Skeletal muscle cell (primary cell): ENCODE measurements at places on chromosomes 13 and 19.
A peak's percentile ranks its signal among the peaks of the same experiment; 100 is the strongest.

- DNase-seq = no peak
Observed at GRCh38 chr19:33290082-33290815, 12.1 kb downstream of the CEBPA start.

- peak; percentile 14 for DNase-seq
Observed at GRCh38 chr13:41019011-41019487, at the start of gene ELF1. Gene ELF1 (minus strand): TSS chr13:41019316. CDS start chr13:40982054, 37,262 bp downstream.

- DNase-seq = no peak
Observed at GRCh38 chr13:97834250-97834649, 119.2 kb upstream of the IPO5 start.

DNA sequence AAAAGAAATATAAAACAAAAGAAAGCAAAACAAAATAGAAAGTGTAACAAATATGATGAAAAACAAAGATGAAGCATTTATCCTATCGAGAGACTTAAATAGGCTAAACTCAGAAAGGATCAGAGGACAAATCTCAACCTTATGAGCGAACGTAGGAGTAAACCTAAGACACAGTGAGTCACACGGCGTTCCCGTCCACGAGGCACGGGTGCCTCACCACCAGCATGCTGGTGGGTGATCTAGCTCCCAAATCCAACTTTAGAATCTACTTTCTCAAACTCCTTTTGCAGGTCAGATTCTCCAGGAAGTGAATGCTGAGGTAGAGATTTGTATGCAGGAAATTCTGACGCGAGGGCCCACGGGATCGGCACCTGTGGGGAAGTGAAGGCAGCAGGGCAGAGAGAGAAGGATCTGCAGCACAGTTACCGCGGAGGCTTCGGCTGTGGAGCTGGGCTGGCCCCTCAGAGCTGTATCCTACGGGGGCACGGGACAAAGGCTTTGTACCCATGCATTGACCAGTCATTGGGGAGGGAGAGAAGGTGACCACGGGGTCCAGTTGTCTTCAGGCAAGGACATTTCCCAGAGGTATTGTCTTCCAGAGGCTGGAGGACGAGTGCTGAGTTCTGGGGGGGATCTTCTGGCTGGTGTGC lies 7.5 kb upstream of the MIER2 start:
- DNase-seq = no peak

GRCh38 chr13:50509771-50510441 lies 333.6 kb downstream of the DLEU7 start:
- DNase-seq = no peak

GRCh38 chr19:11464333-11465265 lies 16.2 kb downstream of the ELAVL3 start:
- DNase-seq = no peak

DNA sequence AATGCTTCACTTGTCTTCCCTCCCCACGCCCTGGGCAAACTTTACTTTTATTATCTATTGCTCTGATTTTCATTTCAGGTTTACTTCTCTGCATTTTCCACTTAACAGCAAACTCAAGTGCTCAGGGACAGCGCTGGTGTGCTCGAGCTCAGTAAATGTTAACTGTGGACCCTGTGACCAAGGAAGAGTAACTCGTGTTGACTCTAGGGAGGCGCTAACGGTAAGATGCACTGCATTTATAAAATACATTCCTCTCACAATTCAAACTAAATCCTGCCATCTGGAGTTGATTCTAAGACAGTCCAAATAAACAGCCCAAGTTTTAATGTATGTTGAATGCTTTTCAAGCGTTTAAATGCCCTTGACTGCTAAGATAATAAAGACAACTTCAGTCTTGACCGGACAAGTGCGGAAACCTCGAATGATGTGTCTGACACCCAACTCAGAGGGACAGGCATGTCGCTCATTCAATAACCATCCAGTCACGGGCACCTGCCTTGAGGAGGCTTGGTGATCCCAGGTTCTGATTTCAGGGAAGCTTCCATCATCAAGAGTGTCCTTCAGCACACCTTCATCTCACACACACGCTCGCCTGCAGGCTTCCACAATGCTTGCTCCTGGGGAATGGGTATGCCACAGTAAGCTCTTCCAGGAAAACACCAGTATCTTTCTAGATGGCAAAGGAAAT lies 93.2 kb downstream of the STK24 start:
- DNase-seq = no peak

GRCh38 chr13:41678249-41678648 lies 220.9 kb downstream of the RGCC start:
- DNase-seq = no peak

DNA sequence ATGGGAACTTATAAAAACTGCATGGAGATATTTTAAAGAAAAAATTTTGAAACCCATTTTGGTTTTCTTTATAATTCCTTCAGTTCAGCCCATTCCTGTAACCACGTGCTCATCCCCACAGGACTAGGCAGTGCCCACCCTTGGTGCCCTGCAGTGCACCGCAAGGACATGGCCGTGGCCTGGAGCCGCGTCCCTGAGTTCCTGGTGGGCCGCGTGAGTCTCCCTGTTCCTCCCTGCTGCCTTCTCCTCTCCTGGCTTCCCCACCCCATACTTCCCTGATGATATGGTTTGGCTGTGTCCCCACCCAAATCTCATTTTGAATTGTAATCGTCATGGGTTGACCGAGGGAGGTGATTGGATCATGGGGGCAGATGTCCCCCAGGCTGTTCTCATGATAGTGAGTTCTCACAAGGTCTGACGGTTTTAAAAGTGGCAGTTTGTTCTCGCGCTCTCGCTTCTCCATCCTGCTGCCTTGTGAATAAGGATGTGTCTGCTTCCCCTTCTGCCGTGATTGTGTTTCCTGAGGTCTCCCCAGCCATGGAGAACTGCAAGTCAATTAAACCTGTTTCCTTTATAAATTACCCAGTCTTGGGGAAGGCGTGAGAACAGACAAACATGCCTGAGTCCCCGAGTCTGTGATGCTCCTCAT lies 31.6 kb upstream of the TFDP1 start:
- DNase-seq = no peak

GRCh38 chr19:1182727-1183126 lies 8.7 kb upstream of the SBNO2 start:
- no peak for DNase-seq

GRCh38 chr13:110421061-110421460 lies 114.0 kb downstream of the COL4A2 start:
- no peak for DNase-seq

DNA sequence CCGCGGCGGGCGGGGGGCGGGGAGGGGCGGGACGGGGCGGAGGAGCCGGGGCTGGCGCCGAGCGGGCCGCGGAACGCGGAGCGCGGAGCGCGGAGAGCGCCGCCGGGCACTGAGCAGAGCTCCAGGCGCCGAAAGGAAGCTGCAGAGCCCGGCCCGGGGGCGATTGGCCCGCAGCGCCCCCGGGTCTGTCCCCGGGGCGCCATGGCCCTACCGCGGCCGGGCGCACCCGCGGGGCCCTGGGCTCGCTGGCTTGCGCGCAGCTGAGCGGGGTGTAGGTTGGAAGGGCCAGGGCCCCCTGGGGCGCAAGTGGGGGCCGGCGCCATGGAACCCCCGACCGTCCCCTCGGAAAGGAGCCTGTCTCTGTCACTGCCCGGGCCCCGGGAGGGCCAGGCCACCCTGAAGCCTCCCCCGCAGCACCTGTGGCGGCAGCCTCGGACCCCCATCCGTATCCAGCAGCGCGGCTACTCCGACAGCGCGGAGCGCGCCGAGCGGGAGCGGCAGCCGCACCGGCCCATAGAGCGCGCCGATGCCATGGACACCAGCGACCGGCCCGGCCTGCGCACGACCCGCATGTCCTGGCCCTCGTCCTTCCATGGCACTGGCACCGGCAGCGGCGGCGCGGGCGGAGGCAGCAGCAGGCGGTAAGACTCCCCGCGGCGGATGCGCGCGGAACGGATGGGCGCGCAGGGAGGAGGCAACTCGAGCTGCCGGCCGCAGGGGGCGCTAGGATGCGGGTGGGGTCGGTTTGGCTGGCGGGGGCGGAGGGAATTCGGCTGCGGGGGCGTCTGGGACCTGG lies at the start of gene PDE4A:
Gene PDE4A, plus strand, starts transcription at position 95 of the 796 bp plus-strand sequence. Its CDS starts 227 bp downstream, at position 322.
- no peak for DNase-seq

DNA sequence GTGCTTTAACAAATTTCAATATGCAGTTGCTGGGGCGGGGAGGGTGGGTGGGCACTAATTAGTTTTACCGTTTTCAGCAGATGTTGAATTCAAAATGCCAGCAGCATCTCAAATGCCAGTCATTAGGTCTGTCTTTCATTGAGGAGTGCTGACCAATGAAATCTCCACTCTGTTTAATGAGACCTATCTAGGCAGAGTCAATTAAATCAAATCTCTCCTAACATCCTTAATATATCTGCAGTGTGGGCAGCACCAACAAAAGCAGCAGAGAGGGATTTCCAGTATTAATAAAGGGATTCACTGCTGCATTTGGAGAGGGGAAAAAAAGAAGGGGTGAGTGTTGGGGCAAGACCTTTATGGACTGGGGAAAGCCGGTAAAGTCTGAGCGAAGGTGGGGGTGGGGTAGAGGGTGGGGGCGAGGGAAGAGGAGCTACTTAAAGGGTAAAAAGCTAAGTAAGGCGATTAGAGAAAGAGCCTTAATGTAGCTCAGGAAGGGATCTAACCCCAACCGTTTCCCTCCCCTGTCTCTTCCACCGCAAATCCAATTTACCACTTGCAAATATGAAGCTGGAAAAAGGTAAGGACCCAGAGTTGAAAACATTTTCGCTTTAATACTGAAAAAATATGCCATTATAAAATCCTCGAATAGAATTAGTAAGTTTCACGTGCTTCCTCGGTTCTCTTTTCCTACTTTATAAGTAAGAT lies 4.5 kb downstream of the SLITRK1 start:
- DNase-seq = no peak

- no peak for DNase-seq
Observed at GRCh38 chr19:58212336-58213074, 16.2 kb upstream of the ZNF544 start.

GRCh38 chr13:69997061-69997460 lies 110.6 kb upstream of the ATXN8OS start:
- no peak for DNase-seq

- DNase-seq = no peak
Observed at GRCh38 chr13:37011002-37011401, 10.4 kb downstream of the EXOSC8 start.

DNA sequence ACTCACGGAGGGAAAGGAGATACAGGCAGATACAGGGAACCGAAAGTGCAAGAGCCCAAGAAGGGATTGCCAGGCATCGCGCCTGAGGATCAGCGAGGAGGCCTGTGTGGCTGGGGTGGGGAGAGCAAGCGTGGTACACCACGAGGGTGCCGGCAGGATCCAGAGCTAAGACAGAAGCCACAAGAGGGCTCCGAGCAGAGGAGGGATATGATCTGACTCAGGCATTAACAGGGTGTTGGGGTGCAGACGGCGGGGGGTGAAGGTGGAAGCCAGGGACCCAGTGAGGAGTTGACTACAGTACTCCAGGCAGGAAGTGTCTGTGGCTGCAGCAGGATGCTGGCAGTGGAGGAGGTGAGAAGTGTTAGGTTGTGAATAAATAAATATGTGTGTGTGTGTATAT lies 5.4 kb upstream of the PPP1R37 start:
- no peak for DNase-seq

DNA sequence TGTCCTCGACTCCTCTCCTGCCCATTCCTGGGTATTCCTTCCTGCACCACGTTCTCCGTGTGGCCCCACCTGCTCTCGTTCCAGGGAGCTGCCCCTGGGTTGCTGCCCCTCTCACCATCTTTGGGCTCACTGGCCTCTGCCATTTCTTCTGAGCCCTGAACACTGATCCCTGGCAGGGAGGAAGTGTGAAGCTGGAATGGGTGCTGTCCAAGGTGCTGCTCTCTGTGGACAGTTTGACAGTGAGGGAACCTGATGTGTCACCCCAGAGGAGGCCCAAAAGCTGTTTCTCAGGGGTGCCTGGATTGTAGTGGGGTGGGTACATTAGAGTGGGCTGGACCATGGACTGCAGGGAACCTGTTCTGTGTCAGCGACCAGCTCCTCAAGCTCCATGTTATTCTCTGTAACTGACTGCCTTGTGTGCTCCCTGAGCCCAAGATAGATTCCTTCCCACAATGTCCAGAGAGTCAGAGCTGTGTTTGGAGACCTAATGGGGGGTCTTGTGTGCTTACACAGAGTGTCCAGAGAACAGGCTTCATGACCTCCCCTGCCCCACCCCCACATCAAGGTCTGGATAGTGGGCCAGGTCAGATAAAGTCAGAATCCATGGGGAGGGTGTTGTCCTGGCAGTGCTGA lies 7.2 kb upstream of the CEACAM8 start:
- no peak for DNase-seq

- DNase-seq = no peak
Observed at GRCh38 chr13:50636007-50636704, 207.3 kb downstream of the DLEU7 start.

GRCh38 chr13:77891486-77891885 lies 27.1 kb downstream of the EDNRB start:
- no peak for DNase-seq

DNA sequence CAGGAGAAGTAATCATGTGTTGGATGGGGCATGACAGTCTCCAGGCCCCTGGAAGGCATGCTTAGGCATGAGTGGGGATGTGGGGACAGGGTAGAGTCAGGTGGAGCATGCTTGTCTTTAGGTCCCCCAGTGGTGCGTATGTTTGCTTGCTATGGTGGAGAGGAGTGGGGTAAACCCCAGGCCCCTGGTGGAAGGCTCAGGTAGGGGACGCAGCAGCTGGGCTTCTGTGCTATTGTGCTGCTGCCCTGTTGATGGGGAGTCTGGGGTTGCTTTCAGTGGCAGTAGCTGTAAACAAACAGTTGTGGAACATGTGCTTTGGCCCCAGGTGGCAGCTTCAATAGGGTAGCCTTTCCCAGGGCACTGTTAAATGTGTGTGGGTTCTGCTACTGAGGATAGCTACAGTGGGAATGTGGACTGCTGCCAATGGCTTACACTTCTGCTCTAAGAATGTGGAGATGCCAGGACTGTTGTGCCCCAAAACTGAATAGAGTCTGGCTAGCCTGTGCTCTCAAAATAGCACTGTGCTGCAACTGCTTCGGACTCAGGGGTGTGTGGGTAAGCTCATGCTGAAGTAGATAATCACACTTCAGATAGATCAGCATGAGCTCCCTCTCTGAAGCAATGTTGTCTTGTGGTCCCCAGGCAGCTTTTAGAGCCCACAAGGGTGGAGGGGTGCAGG lies 1257.3 kb downstream of the DIAPH3 start:
- no peak for DNase-seq

- DNase-seq = no peak
Observed at GRCh38 chr19:15562861-15563260, 52.2 kb upstream of the CYP4F8 start.
